ENCODE measurements at places on chromosomes 2 and 18.

DNA sequence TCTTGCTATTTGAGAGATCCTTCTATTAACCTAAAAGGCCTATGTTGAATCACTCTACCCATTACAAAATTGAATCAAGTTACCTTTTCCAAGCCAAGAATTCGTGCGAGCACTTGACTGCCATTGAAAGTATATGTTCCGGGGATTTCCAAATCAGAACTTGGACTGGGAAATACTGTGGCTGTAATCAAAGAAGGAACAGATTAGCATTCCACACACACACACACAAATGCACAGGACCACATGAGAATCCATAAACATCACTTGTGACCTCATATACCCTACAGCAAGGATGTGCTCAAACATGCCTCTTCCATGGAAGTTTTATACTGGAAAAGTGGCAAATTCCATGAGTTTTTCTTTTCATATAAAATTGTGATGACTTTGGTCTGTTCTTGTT, 86.0 kb downstream of the ABCA12 start:
- DNase-seq, result no peak

DNA sequence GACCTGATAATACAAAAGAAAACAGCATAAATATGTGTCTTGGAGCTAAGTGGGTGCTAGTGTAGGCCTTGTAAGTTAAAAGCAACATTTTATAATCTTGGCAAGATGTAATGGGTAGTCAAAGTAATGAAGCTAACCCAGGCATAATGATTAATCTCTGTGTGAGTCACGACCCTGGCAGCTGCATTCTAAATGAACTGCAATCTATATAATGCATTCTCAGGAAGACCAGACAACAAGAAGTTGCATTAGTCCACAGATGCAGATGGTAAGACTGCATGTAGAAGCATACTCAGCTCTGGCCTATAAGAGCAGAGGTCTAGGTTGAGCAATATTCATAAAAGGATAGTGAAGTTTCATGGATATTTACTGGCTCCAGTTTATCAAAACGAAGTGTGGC, 85.6 kb upstream of the ETAA1 start:
- no peak for DNase-seq

- DNase-seq, result peak; percentile 65
These were observed 307.2 kb upstream of the MMADHC start for GRCh38 chr2:149894760-149895159.

- DNase-seq, result no peak
These were observed 64.2 kb downstream of the CCDC88A start for GRCh38 chr2:55355451-55355850.

GRCh38 chr2:98498703-98499440, 54.2 kb downstream of the INPP4A start:
- DNase-seq, result no peak

DNA sequence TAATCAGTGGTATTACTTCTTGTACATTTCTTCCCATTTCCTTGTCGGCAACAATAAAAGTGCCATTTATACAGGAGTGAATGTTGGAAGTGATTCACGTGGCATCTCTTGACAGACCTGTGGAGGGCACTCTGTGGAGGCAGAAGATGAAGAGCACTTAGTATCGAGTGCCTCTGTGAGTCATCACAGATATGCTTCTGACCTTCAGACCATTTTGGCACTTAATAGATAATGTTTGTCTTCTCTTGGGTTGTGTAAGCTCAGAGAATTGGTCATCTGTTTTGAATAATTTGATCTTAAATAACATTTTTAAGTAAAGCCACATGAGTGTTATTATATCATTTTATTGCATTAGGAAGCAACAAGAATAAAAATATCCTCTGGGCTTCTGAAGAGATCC, 305.5 kb downstream of the PTPRM start:
- DNase-seq, result peak; percentile 49

DNA sequence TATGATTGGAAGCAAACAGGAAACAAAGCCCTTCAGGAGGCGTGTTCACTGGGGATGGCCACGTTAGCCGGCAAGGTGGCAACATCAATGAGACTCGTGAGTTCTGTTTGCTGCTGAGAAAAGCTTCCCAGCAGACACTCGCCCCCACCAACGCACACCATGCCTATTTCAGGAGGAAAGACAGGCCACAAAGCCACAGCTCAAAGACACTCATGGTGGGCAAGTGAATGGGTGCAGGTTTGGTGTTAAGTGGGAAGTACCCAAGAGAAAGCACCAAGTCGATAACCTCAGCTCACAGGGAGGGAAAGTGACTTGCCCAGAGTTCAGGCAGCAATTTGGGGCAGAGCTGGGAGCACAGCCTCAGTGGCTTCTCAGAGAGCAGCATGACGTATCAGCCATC, 10.5 kb upstream of the MTERF4 start:
- DNase-seq, result no peak

GRCh38 chr2:43356774-43357173, 130.4 kb upstream of the ZFP36L2 start:
- DNase-seq, result no peak

DNA sequence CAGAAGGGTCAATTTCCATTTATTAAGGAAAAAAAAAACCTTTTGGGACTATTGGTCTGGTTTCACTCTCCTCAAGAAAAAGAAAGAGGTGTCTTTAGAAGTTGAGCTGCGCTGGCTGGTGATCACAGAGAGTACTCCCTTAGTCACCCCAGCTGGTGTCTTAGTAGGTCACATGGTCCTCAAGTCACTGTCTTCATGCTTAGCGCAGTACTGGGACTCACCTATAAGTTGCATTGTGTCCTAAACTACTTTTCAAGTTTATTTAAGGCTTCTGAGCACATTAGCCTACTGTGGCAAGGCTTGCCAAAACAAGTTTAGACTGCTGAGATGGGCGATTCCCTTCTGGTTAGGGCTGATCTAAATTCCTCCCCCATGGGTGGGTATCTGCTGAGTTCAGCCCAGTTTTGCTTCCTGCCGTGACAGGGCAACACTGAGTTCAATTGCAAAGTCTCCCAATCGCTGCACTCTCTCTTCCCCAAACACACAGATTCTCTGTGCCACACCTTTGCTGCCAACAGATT, 824.9 kb upstream of the CRIM1 start:
- no peak for DNase-seq

GRCh38 chr2:178479758-178480226, 465 bp upstream of the PLEKHA3 start:
- DNase-seq, result no peak

DNA sequence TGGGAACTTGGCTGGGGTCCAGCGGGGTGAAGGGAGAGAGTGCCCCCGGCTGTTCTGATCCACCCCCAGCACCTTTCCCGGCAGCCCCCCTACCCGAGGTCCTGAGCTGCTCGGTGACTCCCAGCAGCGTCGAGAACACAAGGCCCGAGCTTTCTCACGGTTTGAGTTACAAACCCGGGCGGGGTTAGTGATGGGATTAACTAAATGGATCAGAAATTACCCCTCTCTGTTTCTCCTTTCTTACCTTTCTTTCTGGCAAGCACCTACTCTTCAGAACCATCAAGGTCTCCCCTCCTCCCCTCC, 139.4 kb upstream of the GPC1 start:
- DNase-seq, result no peak

DNA sequence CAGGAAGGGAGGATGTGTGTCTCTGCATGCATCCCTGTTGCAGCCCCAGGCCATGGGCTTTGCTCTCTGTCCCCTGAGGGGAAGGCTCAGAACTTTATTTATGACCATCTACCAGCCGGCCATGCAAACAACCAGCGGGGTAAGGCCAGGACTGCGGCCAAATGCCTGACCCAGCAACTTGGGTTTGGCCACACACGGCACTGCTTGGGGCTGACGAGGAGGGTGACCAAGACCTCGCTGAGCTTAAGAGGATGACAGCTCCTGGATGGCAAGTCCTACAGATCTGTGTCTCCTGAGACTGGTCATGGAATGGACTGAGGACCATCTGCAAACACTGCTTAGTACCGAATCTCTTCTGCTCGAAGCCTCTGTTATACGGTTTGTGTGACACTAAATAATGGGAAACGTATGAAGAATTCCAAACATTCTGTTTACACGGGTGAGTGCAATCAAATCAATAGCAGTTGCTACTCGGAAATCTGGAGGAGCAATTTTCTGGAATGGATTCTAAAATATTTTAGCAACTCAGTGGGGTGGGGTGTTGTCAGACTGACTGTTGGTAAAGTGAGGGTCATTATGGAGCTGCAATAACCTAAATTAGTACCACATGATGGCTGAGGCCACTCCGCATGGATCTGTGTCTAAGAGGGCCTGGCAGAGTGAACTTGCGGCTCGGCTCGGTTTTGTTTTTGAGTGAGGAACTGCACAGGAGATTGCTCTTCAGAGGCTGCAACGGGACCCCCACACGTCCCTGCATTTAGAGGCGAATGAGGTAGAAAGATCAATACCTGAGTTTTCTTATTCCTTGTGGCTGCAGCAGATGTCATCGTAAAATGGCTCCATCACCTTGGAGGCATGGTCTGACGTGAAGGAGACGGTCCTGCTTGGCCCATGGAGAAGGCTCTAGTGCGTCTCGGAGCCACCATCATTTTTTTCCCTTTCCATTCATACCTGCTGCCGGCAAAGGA, 26.6 kb downstream of the TMEM18 start:
- DNase-seq, result no peak

GRCh38 chr2:15681089-15681885, 89.6 kb downstream of the DDX1 start:
- no peak for DNase-seq
